ENCODE measurements at places on chromosomes 3 and 15.
A peak's percentile ranks its signal among the peaks of the same experiment; 100 is the strongest.

DNA sequence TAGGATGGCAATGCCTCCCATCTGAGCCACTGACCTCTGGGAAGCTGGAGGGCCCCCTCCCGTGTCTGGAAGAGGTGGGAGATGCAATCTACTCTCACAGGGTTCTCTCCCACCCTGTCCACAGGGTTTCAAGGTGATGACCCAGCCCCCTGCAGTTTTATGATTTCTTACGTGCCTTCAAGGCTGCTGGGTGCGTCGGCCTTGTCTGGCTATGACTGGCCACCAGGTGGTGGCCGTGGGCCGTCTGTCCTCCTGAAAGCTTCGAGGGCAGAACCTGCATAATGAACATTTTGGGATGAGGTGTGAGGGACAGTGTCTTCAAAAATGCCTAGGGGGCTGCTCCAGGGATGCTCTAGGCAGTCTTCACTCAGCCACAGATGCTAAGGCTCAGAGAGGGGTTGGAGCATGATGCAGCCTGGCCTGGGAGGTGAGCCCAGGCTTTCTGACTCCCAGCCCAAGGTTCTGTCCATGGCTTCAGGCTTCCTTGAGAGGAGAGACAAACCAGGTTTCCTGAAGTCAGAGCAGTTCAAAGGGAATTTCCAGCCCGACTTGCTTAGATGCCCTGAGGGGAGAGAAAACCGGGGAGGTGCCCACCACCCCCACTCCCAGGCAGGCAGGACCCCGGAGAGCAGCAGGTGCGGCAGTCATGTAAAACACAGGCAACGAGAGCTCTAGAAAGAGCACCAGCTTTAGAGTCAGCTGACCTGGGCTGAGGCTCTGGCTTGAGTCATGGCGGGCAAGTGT lies 18.7 kb downstream of the ISG20 start:
- no peak for DNase-seq

DNA sequence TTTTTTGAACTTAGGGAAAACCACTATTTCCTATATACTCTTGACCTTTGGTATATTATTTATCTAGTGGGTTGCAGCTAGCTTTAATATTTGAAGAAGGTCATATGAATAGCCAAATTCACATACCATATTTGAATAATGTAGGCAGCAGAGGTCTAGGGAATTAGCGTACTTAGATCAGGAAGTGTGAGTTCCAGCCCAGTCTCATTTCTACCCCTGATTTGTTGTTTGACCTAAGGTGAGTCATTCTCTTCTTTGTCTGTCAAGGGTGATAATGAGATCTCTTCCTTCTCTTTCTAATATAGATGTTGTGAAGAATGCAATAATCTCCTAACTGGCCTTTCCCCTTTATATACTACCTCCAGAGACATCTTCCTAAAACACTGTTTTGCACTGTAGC lies 36.6 kb upstream of the ZPLD1 start:
- DNase-seq = no peak

DNA sequence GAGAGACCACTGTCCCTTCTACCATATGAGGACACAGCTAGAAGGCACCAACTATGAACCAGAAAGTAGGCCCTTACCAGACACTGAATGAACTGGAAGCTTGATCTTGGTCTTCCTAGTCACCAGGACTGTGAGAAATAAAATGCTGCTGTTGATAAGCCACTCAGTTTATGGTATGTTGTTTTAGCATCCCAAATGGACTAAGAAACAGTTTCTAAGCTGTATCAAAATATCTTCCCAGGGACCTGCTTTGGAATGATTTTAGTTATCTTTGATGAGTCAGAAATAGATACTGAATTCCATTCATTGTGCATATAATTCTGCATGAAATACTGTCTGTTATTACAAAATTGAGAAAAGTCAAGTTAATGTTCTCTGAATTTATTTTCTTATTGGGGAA lies 18.6 kb downstream of the WDR76 start:
- no peak for DNase-seq

DNA sequence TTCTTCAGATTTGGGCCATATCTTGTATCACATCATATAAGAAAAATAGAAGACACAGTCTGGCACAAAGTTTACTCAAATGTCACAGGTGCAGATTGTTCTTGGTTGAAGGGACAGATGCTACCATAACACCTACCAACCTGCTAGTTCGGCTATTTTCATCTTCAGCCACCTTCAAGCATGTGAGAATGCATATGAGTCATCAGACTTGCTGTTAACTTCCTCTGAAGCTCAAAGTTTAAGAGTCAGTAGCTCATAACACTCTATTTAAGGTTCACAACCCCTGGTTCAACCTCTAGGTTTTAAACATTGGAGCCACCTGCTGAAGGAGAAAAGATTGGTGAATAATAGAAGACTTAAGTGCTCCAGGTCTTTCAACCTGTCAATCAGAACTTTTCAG lies 522.8 kb downstream of the NLGN1 start:
- DNase-seq = no peak

GRCh38 chr3:10398341-10398740 lies 77.4 kb upstream of the SEC13 start:
- no peak for DNase-seq

GRCh38 chr3:66053550-66054094 lies 14.9 kb upstream of the MAGI1 start:
- DNase-seq = no peak

- no peak for DNase-seq
Measured at GRCh38 chr3:63886858-63887257, 23.2 kb downstream of the ATXN7 start.

- DNase-seq = no peak
Measured at GRCh38 chr3:43071313-43071893, 34.5 kb downstream of the POMGNT2 start.

GRCh38 chr3:126936853-126937425 lies 46.0 kb upstream of the PLXNA1 start:
- DNase-seq = peak; percentile 80

GRCh38 chr3:169629895-169630294 lies 33.6 kb downstream of the MECOM start:
- DNase-seq = no peak

DNA sequence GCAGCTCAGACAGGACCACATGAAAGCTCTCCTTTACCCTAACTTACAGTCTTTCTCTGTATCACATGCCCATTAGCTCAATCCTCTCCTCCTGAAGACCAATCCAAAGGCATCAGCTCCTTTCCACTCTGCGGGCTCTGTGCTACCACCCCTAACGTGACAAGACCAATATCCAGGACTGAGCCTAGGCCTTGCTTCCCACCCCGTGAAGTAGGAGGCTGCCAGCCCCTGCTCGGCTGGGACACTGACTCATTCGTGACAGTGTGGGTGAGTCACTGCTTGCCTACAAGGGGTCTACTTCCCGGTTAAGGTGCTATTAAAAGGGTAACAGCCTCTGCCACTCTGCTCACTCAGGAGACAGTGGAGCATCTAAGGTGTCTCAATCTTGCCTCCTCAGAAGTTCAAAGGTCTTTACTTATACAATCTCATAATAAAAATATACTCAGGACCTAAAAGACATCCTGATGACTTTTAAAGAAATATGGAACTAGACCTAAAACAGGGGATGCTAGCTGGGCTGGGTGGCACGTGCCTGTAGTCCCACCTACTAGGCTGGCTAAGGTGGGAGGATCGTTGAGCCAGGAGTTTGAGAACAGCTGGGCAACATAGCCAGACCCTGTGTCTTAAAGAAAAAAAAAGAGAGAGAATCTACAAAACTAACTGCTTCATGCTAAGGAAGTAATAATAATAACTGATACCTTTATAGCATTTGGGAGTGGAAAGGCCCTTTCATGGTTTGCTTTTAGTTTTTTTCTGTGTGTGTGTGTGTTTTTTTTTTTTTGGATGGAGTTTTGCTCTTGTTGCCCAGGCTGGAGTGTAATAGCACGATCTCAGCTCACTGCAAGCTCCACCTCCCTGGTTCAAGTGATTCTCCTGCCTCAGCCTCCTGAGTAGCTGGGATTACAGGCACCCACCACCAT lies 55.0 kb downstream of the TMEM44 start:
- DNase-seq = no peak

- no peak for DNase-seq
Measured at GRCh38 chr3:35320646-35321407, 318.5 kb upstream of the ARPP21 start.

DNA sequence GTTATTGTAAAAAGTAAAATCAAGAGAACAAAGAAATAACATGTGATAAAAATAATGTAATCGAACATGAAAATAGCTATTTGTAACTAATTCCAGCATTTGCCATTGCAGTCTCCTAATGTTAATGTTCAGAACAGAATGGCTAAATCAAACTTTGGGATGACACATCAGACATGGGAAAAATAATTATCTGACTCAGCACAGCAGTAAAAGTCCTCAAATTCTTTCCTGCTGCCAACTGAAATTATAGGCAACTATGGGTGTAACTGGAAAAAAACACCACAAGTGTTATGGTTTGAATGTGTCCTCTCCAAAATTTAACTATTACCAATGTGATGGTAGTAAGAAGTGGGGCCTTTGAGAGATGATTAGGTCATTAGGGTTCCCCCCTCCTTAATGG lies 446.7 kb downstream of the C3orf38 start:
- DNase-seq = no peak

- DNase-seq = no peak
Measured at GRCh38 chr15:48890375-48890972, 12.5 kb downstream of the EID1 start.

- no peak for DNase-seq
Measured at GRCh38 chr15:99921101-99921500, 187.9 kb upstream of the LYSMD4 start.

DNA sequence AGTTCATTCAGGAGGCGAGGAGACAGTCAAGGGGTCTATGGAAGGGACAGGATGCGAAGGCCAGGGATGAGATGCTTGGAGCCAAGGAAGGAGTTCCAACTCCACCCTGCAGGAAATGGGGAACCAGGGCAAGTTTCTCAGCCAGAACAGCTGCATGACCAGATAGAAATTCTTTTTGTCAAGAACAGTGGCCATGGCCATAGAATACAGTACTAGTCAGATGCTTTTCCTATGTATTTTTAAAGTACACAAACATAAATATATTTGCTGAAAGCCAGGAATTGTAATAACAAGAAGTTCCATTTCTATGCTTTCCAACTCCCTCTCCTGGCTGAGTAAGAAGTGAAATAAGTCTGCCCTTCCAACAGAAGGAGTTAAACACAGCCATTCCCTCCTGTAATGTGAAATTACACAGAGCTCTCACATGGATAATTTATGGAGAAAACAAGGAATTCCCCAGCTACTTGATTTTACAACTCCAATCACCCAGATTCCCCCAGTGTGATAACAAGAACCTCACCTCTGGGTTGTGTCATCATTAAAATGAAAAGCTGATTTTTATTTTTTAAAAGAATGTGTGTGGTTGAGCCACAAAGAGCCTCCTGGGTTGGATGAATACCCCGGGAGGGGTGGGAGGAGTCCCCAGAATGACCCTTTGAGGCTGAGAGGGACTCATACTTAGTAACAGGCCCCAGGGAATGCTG lies 124.6 kb upstream of the ARHGEF3 start:
- peak; percentile 56 for DNase-seq

- DNase-seq = no peak
Measured at GRCh38 chr15:29106551-29107290, 162.9 kb downstream of the NSMCE3 start.

- DNase-seq = no peak
Measured at GRCh38 chr3:120420928-120421551, 29.8 kb downstream of the FSTL1 start.

GRCh38 chr3:142046320-142047020 lies 102.9 kb downstream of the TFDP2 start:
- no peak for DNase-seq

DNA sequence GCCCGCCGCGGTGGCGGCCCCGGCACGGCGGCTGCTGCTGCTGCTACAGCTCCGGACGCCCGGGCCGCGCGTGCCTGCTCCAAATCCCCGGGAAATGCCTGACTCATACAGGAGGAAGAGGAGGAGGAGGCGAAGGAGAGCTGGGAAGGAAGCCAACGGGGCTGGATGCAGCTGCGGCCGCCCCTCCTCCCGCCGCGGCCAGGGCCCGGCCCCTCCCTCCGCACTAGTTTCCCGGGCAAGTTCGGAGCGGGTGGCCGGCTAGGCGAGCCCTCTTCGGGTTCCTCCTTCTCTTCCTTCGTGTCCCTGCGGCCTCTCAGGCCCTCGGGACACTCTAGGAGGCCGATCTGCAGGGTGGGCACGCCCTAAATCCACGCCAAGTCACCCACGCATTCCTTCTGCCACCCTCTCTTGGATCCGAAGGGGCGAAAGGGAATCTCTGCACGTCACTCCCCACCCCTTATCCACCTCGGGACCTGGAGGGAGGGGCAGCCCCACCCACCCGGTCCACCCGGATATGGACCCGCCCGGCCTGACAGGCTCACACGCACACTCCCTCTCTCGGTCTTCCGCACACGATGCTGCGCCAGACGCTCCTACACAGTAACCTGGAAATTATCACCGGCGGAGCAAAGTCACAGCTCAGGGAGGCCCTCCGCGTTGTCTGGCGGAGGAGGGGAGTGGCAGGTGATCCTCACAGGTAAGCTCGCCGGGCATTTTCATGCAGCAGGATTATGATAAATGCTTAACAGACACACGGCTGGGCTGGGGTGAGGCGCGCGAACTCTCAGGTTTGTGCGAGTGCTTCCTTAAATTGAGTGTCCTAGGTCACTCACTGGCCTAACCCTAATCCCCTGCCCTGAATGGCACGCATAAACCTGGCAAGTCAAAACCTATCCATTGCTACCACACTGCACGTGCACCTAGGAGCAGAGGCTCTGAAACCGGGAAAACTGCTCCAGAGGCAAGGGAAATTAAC lies at the start of the genes OSBPL10 and ZNF860:
Gene OSBPL10 (minus strand): TSS at position 57 of the 976 bp plus-strand sequence. CDS start 83 bp downstream, outside the sequence.
Gene ZNF860 (plus strand): TSS at position 545 of the 976 bp plus-strand sequence. CDS start 7,330 bp downstream, outside the sequence.
- DNase-seq = peak; percentile 79
